ENCODE measurements at places on chromosomes 6 and 20.

DNA sequence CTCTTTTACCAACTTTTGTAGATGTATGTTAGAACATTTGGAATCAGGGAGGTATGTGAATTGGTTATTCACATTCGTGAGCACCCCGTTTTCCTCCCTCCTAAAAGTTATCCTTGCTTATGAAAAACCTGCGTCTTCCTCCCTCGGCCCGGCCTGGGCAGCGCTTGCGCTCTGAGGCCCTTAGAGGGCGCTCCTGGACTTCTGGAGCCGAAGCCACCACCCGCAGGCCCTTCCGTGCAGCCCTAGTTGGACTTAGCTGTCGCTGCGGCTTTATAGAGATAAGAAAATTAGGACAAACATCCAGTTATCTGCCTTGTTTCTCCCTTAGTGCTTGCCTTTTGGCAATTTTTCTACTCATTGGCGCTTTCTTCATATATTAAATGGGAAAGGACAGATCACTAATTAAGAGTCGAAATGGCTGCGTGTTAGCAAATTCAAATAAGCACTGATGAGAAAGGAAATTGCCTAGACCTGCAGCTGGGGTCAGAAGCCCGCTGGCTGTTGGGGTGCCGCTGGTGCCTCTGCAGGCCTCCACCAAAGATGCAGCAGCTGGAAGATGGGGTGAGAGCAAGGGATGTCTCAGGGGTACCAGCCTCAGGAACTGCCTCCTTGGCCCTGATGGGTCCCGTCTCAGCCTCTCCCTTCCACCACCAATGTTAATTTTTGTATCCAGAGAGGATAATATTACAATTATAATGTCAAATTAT is 5.2 kb downstream of the FNDC1 start:
- peak; percentile 54 for DNase-seq

DNA sequence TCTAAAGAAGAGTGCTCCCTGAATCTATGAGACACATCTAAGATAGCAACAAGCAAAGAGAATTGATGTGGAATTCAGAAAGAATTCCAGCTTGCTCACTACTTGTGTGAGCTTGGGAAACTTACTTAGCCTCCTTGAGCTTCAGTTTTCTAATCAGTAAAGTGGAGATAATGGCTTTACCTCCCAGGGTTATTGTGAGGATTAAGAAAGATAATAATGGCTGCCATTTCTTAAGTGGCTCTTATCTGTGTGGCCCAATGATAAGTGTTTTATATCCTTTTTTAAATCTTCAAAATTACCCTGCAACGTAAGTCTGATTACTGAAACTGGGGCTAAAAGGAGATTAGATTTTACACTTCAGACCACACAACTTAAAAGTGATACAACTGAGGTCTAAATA is 418.5 kb downstream of the LMBRD1 start:
- DNase-seq = no peak

DNA sequence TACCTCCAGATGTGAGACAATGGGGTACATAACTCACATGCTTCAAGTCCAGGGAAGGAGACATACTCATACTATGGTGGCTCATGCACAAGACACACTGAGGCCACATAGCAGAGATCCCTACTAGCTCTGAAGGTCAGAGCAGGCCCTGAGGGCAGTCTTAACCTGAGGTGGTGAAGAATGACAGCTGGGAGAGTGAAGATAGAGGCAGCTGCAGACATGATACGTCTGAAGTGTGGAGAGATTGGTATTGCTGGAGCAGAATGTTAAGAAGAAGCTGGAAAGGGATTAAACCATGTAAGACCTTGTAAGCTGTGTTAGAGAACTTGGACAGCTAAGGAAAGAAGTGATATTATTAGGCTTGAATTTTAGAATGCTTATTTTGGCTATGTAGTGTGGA is 32.9 kb downstream of the PGM3 start:
- no peak for DNase-seq

GRCh38 chr6:138736640-138737039 is 36.9 kb upstream of the CCDC28A start:
- no peak for DNase-seq

DNA sequence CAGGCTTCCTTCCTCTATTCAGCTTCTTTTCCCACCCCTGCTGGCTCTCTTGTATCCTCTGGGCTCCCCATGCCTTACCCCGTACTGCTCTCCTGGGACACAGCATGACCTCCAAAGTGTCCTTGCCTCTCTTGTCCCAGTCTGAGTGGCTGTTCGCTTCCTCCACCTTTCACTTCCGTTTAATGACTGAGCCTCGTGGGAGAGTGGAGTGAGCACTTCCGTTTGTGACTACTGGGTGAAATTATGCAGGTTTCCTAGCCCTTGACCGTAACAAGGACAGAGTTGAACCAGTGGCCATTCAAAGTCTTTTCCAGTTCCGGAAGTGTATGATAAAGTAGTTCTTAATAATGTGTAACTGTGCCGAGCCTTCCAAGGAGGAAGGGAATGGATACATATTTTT is 109.2 kb downstream of the ARID1B start:
- DNase-seq = no peak

Data from stimulated activated CD8-positive, alpha-beta memory T cell treated with anti-CD3 and anti-CD28 coated beads, Interleukin-4, amount 100 ng/mL, for 24 hours (primary cell).